HAP-1 (cell line): ENCODE measurements at places on chromosomes 7 and 10.

DNA sequence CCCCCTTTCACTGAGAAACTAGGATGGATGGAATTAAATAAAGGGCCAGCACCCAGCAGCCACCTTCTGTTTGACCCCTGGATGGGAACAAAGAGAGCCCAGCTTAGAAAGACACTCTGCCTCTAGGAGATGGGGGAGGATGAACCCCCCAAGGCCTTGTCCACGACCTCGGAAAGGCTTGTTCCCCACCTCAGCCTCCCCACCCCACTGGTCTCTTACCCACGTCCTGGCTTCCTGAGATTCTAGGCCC, 9.7 kb downstream of the ITPRIP start:
- no peak for DNase-seq

DNA sequence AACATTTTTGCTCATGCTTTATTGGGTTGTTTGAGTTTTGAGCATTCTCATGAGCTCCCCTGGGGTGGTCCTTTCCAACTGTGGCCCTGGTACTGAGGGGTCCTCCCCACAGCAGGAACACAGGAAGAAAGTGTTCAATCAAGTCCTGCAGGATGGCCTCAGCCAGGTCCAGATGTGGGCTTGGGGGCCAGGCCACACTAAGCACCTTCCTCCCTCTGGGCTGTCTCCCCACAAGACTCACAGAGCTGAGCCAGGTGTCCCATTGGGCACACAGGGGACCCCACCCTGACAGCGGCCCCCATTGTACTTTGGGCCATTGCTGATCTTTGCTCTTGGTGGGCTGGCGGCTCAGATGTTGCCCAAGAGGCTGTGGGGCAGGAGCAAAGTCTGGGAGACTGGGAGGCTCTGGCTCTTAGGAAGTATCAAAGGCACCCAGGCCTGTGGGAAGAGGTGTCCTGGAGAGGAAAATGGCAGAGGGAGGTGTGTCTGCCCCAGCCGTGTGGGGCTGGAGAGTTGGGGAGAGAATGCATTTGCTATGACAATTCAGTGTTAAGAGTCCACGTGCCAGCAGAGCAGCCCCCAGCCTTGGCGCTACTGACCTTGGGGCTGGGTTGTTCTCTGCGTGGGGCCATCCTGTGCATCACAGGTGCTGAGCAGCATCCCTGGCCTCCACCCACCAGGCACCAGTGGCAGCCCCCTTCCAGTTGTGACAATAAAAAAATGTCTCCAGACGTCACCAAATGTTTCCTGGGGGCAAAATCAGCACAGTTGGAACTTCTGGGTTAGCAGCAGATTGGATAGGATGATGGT, 17.8 kb downstream of the SCART1 start:
- DNase-seq = no peak

GRCh38 chr10:109996766-109997171, 11.0 kb upstream of the ADD3 start:
- peak; percentile 51 for DNase-seq

DNA sequence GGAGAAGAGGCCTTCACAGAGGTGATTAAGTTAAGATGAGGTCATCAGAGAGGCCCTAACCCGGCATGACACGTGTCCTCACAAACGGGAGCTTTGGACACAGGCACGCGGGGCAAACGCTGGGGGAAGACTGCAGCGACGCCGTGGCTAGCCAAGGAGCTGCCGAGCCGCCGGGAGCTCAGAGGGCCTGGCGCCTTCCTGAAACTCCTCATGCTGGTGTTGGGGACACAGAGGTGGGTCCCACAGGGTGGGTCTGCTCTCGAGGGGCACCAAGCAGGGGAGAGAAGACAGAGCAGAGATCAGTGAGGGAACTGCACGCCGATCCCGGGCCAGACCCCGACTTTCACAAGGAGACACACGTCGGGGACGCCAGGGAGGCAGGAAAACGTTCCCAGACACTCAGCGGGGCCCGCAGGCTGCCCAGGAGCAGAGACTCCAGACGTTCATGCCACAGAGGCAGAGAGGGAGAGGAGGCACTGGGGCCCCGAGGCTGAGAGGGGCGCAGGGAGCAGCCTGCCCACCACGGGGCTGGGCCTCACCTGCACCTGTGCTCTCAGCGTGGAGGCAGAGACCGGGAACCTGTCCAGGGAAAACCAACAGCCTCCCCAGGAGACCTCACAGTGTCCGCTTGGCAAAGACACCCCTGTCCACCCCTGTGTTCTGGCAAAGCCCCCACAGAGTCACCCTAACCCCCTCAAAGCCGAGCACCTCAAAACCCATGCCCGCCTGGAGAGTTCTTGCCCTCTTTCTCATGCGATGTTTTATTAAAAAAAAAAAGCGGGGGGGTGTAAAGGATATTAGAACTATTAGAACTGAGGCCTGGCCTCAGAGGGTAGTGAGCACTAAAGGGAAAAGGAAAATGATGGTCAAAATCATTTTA, 103.8 kb downstream of the PDGFA start:
- DNase-seq = no peak

DNA sequence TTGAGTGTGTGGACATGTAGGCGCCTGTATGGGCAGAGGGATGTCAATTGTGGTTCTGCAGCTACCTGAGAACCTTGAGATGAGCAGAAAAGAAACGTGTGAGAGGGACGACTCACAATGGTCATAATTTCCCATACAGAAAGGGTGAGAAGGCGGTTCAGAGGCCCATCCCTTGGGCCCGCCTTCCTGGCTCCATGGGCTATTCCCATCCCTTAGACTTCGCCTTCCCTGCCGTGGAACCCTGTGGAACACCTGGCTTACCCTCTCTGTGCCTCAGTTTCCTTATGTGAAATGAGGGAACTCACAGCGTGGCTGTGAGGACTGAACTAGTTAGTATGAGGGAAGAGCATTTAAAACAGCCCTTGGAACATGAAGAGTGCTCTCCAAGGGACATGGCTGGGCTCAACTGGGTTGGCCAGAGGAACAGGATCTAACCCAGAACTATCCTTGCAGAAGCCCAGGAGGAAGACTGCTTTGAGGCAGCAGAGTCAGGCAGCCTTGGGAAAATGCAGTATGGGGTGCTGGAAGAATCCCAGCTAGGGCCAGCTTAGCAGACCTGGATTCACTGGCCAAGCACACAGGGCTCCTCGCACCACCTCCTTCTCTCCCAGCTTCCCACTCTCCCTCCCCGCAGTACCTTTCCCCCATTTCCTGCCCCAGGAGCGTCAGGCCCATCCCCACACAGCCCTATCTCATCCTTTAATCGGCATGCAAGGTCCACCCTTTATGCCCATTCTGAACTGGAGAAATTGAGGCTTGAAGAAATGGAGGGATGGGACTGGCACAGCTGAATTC, 11.1 kb upstream of the ZMIZ1 start:
- DNase-seq = no peak

DNA sequence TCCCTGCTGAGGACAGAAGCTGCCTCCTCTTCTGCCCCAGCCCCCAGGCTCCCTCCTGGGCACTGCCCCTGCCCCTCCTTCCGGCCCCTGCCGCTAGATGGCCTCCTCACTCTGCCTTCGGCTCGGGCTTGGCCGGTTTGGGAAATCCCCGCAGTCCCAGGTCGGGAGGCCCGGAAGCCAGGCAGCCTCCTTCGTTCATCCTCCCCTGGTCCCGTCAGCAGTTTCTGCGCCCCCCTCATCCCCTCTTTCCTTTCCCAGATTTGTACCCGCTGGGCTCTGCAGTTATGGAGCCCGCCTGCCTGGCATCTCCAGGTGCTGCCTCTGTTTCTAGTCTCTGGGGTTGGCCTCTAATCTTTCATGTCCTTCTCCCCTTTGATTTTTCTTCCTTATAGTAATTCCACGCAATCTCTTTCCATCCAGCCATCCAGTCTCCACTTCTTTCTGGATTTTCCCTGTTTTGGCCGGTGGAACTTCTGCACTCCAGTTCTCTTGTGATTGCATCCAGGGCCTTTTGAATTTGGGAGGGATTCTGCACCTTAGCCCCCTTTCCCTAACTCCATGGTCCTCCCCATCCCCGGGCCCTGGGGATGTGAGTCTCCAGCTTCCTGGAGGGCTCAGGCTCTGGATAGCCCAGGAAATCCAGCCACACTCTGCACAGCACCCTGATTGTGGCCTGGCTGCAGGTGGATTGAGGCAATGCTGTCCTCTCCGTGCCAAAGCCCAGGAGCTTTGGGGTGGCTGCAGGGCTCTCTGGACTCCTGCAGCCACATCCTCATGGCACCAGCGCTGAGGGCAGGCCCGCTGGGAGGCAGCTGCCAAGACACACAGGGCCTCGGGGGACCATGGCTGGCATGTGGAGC, 3.3 kb upstream of the SHH start:
- peak; percentile 83 for DNase-seq

DNA sequence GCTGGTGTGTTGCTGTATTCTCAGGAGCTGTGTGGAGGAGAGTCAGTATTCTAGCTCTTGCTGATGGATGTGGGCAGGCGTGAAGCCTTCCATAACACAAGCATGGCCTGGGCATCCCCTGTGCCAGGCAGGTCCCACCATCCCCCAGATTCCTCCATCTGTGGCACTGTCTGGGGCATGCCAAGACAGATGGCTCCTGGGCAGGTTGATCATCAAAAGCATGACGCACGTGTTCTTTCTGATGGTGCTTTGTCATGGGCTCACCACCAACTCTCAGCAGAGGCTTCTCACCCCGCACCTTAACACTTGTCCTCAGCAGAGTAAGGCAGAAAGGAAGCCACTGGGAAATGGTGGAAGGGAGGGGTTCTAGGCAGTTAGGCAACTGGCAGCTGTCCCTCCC, 364.3 kb downstream of the PLXNA4 start:
- no peak for DNase-seq

DNA sequence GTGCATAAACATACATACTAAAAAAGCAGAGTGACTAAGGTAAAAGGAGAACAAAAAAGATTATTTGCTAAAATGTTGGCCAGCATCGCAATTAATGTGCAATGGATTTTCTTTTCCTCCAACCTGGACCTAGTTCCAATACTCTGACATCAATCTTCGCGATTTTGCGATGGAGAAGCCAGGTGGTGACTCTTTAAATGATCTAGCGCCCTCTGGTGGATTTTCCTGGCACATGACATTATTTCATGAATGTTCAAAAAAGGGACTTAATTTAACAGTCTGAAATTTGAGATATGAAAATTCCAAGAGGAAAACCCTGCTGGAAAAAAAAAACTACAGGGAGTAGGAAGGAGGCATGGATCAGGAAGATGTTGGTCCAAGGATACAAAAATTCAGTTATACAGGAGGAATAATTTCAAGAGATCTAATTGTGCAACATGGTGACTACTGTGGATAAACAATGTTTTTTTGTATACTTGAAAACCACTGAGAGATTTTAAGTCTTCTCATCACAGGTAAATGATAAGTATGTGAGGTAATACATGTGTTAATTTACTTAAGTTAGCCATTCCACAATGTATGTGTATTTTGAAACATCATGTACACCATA, 4.3 kb upstream of the KCNMA1 start:
- peak; percentile 78 for DNase-seq

DNA sequence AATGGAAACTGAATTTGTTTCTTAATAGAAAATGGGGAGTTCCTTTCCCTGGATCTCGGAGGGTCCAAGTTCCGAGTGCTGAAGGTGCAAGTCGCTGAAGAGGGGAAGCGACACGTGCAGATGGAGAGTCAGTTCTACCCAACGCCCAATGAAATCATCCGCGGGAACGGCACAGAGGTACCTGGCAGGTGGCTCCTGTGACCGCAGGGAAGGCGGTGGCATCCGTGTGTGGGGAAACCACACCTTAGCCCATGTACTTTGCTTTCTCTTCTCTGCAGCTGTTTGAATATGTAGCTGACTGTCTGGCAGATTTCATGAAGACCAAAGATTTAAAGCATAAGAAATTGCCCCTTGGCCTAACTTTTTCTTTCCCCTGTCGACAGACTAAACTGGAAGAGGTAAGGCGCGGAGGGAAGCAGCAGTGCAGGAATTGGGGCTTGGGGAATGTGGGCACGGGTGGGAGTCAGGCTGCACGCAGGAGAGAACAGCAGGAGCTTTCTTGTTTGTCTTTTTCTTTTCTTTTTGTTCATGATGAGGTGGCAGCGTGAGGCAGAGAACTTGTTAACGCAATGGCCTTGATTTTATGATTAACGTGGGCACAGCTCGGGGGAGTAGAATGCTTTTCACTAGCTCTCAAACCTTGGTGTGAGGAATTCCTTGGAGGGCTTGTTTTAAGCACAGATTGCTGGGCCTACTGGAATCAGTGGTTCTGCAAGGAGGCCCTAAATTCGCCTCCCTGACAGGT, 12.8 kb downstream of the HKDC1 start:
- DNase-seq = no peak

DNA sequence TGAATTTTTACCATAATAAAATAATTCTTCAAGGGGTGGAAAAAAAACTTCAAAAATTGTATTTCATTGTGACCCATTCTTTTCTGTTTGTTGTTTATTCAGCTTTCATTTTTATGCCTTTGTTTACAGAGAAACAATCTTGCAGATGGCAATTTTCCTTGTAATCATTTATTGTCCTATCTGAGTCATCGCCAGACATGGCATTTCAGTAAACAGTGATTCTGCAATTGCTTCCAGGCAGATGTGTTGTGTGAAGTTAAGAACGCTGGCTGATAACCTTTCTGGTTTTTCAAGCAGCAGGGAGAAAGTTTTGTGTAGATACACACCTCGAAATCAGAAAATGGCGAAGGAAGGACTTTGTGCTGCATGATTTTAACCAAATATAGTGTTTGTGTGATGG, 80.7 kb upstream of the RPA3 start:
- no peak for DNase-seq
